Osteocyte (in vitro differentiated cells): ENCODE measurements at places on chromosomes 1 and 21. TPM values are rescaled to one million over a fixed set of nuclear protein-coding genes. Genes with fewer than 3 reads are reported as not detected.

GRCh38 chr21:31162079-31162699, 123.9 kb upstream of the KRTAP19-8 start:
- peaks cover 27% of the 10 kb centered on the region for H3K4me1 ChIP-seq
- H3K4me3 ChIP-seq = no peak overlapping the region
- H3K36me3 ChIP-seq = peaks cover 7% of the 10 kb centered on the region
- H3K27ac ChIP-seq = peak overlapping the region; percentile 4

DNA sequence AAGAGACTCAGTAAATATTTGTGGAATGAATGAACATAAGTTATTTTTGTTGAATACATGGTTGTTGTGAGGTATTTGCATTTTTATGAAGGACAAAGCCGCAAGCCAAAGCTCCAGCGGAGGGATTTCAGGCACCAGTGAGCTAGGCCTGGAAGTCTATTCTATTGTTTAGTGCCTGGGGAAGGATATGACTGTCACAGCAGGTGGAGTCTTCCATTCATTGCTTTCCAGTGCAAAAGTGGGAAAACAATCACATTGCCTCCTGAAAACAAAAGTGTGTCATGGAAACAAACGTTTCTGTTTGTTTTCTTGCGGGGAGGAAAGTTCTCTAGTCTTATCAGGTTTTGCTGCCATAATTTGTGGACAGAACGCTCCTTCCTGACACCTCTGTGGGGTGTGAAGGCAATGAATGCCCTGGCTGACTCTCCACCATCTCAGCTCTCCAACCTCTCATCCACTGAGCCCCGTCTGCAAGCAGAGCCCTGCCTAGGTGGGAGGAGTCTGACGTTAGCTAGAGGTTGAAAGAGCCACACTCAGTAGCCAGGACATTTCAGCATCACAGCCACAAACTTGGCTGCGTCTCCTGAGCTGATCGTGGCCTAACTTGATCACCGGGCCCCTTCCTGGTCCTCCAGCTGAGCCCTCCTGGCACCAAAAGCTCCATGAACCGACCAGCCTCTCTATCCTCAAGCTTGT, 739.1 kb downstream of the MATN1 start:
- H3K36me3 ChIP-seq = no peaks in the 10 kb centered on the region
- DNase-seq = peak; percentile 64
- H3K27ac ChIP-seq = no peak overlapping the region
- no peaks in the 10 kb centered on the region for H3K4me1 ChIP-seq

The RBM11 gene
- not detected in 2 replicates for total RNA-seq

- no peak overlapping the region for H3K4me3 ChIP-seq
- no peak for DNase-seq
- no peaks in the 10 kb centered on the region for H3K4me1 ChIP-seq
- no peak overlapping the region for H3K27ac ChIP-seq
These were observed 149.4 kb downstream of the ELAVL4 start for GRCh38 chr1:50257940-50258685.

GRCh38 chr1:67937651-67938050, 104.4 kb upstream of the GNG12 start:
- H3K27ac ChIP-seq = no peak overlapping the region
- no peak for DNase-seq
- H3K27me3 ChIP-seq = no peaks in the 10 kb centered on the region
- H3K36me3 ChIP-seq = no peaks in the 10 kb centered on the region
- H3K4me1 ChIP-seq = peaks cover 14% of the 10 kb centered on the region

The TNFRSF9 gene
- not detected in 2 replicates for total RNA-seq

DNA sequence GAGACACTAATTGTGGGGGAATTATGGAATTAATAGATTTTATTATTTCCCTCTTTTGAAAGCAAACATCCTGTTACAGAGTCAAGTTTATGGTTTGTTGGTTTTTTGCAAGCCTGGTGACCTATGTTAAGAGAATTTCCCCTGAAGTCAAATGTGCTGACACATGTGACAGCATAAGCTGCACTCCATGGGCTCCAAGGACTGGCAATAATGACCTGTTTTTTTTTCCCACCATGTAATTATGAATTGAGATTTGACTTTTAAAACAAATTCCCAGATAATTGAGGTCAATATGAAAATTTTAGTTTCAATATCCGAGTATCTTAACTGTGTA, 242.5 kb upstream of the SGIP1 start:
- peak overlapping the region; percentile 31 for H3K27ac ChIP-seq
- no peak for DNase-seq
- no peaks in the 10 kb centered on the region for H3K36me3 ChIP-seq
- no peak overlapping the region for H3K4me3 ChIP-seq
- H3K27me3 ChIP-seq = no peaks in the 10 kb centered on the region

The C1orf141 gene
- not detected in 2 replicates for total RNA-seq

The MYBPH gene
- total RNA-seq = not detected in 2 replicates

The HOOK1 gene
- 0.05 TPM in 1 of 2 replicates, not detected in the other for total RNA-seq

GRCh38 chr1:24928689-24929397, 1.2 kb downstream of the RUNX3 start:
- H3K4me3 ChIP-seq = peak overlapping the region; percentile 10
- no peak overlapping the region for H3K27ac ChIP-seq
- DNase-seq = no peak
- peaks cover 79% of the 10 kb centered on the region for H3K27me3 ChIP-seq
- H3K36me3 ChIP-seq = no peaks in the 10 kb centered on the region

The OR2L13 gene
- total RNA-seq = not detected in 2 replicates

DNA sequence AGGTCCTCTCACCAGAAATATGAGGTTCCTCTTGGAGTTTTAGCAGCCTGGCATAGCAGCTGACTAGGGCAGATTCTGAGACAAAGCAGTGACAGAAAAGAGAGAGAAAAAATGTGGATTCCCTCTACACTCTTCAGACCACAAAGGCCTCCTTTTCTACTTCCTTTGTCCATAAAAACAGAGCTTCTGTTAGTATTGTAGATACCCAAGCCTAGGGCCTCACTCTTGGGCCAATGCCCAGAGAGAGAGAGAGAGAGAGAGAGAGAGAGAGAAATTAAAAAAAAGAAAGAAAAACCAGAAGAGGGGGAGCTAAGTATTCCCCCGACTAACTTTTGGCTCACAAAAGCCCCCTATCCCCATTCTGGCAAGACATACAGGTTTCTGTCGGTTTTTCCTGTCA, 2.4 kb upstream of the ZRANB2 start:
- H3K4me3 ChIP-seq = no peak overlapping the region
- H3K36me3 ChIP-seq = no peaks in the 10 kb centered on the region
- peaks cover 19% of the 10 kb centered on the region for H3K4me1 ChIP-seq
- DNase-seq = no peak
- no peak overlapping the region for H3K27ac ChIP-seq

The RAB3B gene
- 8.2 and 8.3 TPM in 2 replicates for total RNA-seq

The GPA33 gene
- total RNA-seq = not detected in 2 replicates

GRCh38 chr1:30974536-30974935, 66.0 kb upstream of the SDC3 start:
- peaks cover 45% of the 10 kb centered on the region for H3K4me1 ChIP-seq
- H3K27ac ChIP-seq = no peak overlapping the region
- DNase-seq = no peak
- peaks cover 38% of the 10 kb centered on the region for H3K36me3 ChIP-seq
- no peaks in the 10 kb centered on the region for H3K27me3 ChIP-seq

- H3K27ac ChIP-seq = peak overlapping the region; percentile 45
- H3K36me3 ChIP-seq = no peaks in the 10 kb centered on the region
- peaks cover 26% of the 10 kb centered on the region for H3K4me1 ChIP-seq
- DNase-seq = no peak
- no peaks in the 10 kb centered on the region for H3K27me3 ChIP-seq
- H3K4me3 ChIP-seq = no peak overlapping the region
These were observed 1198.9 kb downstream of the PLA2G4A start for GRCh38 chr1:188027613-188028012.

DNA sequence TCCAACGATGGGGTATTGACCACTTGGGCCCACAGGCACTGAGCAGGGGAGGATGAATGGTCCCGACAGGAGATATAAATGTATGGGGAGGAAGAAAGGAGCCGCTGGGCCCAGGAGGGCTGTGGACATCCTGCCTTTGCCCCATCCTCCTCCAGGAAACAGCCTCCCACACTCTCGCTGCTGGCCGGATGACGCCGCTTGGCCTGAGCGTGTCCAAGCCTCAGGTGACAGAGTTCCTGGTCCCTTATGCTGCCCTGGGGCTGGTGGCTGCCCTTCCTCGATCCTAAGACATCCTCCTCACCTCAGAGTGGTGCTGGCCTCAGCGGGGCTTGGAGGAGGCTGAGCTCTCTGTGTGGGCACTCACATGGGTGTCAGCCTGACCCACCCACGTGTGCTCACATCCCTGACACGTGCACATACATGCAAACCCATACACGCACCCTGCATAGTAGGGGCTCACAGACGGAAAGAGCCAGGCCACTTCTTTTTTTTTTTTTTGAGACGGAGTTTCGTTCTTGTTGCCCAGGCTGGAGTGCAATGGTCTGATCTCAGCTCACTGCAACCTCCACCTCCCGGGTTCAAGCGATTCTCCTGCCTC, 5.9 kb upstream of the SERINC2 start:
- H3K27me3 ChIP-seq = peaks cover 28% of the 10 kb centered on the region
- H3K27ac ChIP-seq = no peak overlapping the region
- no peak for DNase-seq
- no peaks in the 10 kb centered on the region for H3K36me3 ChIP-seq
- no peak overlapping the region for H3K4me3 ChIP-seq

DNA sequence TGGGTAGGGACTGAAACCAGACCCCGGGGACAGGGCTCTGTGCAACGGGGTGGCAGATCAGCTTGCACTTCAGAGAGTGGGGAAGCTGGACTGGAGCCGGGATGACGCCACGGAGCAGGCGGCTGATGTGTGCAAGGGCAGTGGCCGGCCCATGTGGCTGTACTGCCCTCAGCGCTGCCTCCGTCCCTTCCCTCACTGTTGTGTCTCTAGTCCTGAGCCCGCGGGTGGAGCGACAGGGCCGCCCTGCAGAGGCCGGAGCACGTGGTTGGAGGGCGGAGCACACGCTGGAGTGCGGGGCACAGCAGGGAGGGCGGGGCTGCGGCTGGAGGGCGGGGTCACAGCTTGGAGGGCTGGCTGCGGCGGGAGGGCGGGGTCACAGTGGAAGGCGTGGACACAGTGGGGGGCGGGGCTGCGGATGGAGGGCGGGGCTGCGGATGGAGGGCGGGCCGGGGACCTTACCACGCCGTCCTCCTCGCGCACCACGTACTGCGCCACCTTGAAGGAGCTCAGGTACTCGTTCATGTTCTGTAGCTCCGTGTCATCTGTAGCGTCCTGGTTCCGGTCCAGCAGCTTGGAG, 52.4 kb downstream of the CHD5 start:
- no peak for DNase-seq
- H3K4me3 ChIP-seq = no peak overlapping the region
- no peaks in the 10 kb centered on the region for H3K27me3 ChIP-seq
- H3K4me1 ChIP-seq = no peaks in the 10 kb centered on the region
- no peak overlapping the region for H3K27ac ChIP-seq
- H3K36me3 ChIP-seq = no peaks in the 10 kb centered on the region

- peaks cover 2% of the 10 kb centered on the region for H3K36me3 ChIP-seq
- H3K27me3 ChIP-seq = peaks cover 44% of the 10 kb centered on the region
- no peak for DNase-seq
- H3K27ac ChIP-seq = no peak overlapping the region
- H3K4me1 ChIP-seq = peaks cover 5% of the 10 kb centered on the region
- no peak overlapping the region for H3K4me3 ChIP-seq
These were observed 34.7 kb upstream of the PDE9A start for GRCh38 chr21:42618707-42619102.

DNA sequence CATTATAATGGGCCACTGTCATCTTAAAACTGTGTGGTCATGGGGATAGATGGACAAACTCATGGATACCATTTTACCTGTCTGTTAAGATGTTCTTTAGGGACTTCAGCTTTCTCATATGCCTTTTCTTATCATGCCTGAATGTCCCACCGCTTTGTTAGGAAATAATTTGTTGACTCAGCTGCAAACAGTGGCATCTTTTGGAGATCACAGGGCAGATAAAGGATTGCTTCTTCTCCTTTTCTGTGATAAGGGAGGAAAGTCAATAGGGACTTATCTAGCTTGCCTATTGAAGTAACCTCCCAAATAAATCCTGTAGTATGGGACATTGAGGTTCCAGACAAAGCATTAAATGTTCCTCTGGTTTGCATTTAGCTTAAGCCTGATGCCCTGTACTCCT, 79.8 kb upstream of the KIAA0040 start:
- H3K27ac ChIP-seq = no peak overlapping the region
- H3K4me3 ChIP-seq = no peak overlapping the region
- no peak for DNase-seq
- H3K27me3 ChIP-seq = no peaks in the 10 kb centered on the region

DNA sequence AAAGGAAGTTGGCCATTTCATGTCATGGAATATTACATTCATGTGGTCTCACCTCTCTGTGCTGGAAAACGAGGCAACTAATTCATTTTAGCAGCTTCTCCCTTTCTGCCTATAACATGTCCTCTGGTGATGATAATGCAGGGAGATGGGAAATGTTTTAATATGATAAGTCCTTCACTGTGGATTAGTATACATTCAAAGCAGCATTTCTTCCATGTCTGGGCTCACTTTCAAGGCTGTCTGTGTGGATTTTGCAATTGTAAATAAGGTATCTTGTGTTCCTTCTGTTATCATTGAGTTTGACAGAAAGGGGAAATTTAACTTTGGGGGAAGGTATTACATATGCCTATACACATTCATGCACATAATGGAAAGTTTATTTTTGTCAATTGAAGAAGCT, 374.7 kb upstream of the DAB1 start:
- no peak overlapping the region for H3K4me3 ChIP-seq
- no peaks in the 10 kb centered on the region for H3K4me1 ChIP-seq
- H3K27ac ChIP-seq = no peak overlapping the region
- no peak for DNase-seq
- no peaks in the 10 kb centered on the region for H3K36me3 ChIP-seq

- H3K27ac ChIP-seq = no peak overlapping the region
- H3K4me3 ChIP-seq = no peak overlapping the region
- no peaks in the 10 kb centered on the region for H3K4me1 ChIP-seq
- H3K36me3 ChIP-seq = no peaks in the 10 kb centered on the region
- peaks cover 13% of the 10 kb centered on the region for H3K27me3 ChIP-seq
These were observed 6.9 kb upstream of the DNAH14 start for GRCh38 chr1:224922404-224923164.

DNA sequence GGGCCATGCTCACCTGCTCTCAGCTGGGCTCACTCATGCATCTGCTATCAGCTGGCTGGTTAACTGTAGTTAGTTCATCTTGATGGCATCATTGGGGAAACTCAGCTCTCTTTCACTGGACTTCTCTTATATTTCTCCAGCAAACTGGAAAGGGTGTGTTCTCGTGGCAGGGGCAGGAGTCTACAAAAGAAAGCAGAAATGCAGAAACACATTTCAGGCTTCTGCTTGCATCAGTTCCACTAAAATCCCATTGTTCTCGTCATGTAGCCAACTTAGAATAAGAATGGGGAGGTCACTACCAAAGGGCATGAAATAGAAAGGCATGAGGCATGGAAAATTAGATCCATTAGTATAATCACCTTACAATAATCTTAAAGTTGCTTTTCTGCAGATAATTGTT, 207.3 kb downstream of the NRIP1 start:
- H3K27ac ChIP-seq = no peak overlapping the region
- H3K4me1 ChIP-seq = no peaks in the 10 kb centered on the region
- no peak for DNase-seq

DNA sequence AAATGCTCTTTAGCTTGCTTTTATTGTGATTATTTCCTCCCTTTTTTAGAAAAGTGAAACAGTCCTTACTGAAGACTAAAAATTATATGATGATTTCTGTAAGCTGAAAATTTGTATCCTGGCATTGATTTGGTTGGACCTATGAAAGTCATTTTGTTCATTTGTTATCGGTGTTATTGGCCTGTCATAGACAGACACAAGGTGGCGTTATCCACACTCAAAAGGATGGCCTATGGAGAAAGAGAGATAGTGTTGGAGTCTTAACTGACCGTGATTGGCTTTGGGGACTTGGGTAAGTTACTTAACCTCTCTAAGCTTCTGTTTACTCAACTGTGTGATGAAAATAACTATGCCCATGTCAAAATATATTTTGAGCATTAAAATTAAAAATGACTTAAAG, 203.6 kb upstream of the CHODL start:
- H3K27ac ChIP-seq = no peak overlapping the region
- no peaks in the 10 kb centered on the region for H3K27me3 ChIP-seq
- H3K36me3 ChIP-seq = no peaks in the 10 kb centered on the region
- H3K4me3 ChIP-seq = no peak overlapping the region

The TMEM54 gene
- total RNA-seq = 7.3 and 9.8 TPM in 2 replicates
